ENCODE measurements at places on chromosomes 12 and 14.
A peak's percentile ranks its signal among the peaks of the same experiment; 100 is the strongest.

GRCh38 chr12:121516437-121517011 lies 64.3 kb downstream of the KDM2B start:
- no peak for DNase-seq

GRCh38 chr12:132518354-132518992 lies 28.5 kb downstream of the FBRSL1 start:
- no peak for DNase-seq

DNA sequence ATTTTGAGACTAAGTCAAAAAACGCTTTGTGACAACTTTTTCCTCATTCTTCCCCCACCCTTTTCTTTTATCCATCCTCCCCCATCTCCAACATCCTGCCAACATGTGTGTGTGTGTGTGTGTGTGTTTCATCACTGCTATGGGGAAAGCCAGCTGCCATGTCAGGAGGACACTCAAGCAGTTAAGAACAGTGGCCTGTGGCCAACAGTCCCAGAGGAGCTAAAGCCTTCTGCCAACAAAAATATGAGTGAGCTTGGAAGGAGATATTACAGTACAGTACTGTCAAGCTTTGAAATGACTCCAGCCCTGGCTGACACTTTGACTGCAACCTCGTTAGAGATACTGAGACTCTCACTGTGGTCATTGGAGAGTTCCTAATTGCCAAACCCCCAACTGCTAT lies 5.0 kb upstream of the CSRP2 start:
- DNase-seq, result no peak

GRCh38 chr14:21505012-21505553 lies 6.1 kb downstream of the METTL3 start:
- DNase-seq, result peak; percentile 44

DNA sequence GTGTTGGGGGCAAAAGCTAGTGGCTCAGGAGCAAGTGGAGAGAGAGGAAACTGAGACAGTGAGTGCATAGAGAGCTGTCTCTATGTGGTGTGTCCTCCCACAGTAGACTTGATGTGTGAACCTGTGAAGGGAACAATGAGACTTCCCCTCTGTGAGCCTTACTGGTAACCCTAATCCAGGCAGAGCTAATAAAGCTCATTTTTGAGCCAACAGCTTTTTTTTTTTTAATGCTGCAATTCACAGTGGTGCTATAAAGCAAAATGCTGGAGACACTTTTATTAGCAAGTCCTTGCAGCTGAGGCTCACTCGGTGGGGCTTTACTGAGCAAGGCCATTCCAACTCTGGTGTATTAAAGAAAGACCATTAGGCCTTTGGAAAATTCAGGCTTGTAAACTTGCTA lies 26.9 kb downstream of the FBXW8 start:
- no peak for DNase-seq

DNA sequence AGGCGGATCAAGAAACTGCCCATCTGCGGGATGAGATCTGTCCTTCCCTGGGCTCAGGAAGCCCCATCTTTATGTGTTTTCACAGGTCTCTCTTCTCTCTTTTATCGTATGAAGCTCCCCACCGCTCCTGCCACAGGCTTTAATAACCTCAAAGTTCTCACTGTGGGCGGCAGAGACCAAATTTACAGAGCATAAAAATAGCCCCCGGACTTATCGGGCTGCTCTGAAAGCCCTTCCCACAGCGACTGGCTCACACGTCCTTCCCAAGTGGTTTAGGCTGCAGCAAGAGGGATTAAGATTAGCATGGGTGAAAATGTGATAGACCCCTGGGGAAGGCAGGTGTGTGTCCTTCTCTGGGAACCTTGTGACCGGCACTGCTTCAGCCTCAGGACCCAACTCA lies 47.8 kb downstream of the TESC start:
- DNase-seq, result peak; percentile 7

GRCh38 chr12:13177906-13178305 lies 18.6 kb upstream of the EMP1 start:
- DNase-seq, result no peak

GRCh38 chr12:101671157-101671791 lies 26.2 kb upstream of the CHPT1 start:
- peak; percentile 44 for DNase-seq

DNA sequence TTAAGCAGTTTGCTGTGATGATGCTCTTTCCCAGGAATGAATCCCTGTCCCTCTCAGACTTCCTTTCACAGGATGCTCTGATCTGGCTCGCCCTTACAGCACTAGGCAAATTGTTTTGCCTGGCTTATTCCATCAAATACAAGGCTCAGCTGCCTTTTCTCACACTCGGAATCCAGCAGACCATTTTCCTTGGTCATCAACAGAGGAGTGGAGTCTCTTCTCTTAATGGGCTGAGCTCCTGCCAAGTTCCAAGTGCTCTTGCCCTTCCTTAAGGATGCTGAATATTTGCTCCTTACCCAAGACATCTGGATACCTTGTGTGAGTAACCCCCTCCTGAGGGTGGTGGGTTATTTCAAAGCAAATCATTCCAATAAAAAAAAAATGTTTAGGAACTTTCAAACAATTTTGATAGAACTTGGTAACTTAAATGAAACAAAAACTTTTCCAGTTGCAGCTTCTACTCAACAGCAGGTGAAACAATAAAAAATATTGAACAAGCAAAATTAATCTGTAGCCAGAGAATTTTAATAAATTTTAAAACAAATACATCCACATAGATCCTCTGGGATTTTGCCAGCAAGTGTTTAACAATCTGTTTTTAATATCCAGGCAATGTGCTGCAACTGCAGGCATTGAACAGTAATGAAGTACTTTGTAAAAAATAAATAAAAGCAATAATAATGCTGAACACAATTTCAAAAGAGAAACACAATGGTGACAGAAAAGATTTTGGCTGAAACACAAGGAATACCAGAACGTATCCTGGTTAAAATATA lies 264.0 kb upstream of the FAR2 start:
- DNase-seq, result no peak

DNA sequence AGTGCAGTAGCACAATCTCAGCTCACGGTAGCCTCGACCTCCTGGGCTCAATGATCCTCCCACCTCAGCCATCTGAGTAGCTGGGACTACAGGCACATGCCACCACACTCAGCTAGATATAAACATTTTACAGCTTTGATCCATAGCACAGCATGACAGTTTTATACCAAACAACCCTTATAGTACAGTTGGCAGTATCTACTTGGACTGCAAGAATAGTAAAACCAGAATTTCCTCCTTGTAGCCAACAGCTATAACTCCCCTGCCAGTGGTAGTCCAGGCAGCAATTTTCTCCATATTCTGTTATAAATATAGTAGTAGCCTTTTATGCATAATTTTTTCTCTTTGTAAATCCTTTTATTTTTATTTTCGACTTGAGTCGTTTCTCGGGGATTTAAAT lies 317.0 kb downstream of the FUT8 start:
- no peak for DNase-seq

- no peak for DNase-seq
Measured at GRCh38 chr12:80843969-80844368, 93.8 kb downstream of the LIN7A start.

DNA sequence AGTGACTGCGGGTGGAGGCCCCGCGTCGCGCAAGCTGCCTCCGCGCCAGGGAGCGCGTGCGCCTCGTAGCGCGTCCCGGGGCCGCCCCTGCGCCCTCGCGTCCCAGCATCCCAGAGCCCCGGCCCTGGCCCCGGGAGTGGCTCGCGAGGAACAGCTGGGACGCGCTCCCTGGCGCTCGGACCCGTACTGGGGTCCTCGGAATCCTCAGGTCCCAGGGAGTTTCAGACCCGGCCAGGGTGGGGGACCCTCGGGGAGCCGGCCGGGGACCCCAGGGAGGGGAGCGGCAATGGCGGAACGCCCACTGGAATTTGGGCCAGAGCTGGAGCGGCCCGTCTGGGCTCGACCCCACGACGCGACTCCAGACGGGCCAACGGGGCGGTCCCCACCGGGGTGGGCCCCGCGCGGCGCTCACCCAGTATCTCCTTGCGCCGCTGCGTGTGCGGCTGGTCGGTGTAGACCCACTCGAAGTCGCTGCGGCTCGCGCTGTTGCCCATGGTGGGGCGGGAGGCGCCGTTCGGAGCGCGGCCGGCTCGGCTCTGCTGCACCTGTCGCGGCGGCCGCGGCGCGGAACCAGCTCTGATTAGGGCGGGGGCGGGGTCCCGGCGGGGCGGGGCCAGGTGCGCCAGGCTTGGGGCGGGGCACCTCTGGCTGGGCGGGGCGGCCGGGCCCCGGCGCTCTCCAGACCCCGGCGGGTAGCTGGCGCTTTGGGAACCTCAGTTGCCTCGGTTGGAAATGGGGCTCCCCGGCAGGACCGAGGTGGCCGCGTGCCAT lies at the start of gene DEGS2:
TSS of gene DEGS2 (minus strand) at position 552 of the 771 bp plus-strand sequence. CDS start at position 494, 58 bp downstream.
- peak; percentile 57 for DNase-seq

DNA sequence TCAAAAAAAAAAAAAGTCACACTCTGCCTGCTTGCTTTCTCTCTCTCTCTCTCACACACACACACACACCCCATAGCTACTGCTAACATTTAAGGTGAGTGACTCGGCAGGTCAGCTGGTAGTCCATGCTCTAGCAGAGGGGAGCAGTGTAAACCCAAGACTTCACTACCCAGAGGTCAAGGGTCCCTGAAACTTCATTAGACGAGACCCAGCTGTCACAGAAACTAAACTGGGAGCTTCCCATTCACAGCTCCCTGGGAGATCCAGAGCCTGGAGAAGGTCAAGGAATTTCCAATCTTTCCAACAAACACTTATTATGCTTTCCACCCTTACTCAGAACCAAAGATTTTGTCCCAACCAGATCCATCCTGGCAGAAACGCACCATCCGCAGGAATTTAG lies 33.2 kb downstream of the CKAP4 start:
- DNase-seq, result no peak

DNA sequence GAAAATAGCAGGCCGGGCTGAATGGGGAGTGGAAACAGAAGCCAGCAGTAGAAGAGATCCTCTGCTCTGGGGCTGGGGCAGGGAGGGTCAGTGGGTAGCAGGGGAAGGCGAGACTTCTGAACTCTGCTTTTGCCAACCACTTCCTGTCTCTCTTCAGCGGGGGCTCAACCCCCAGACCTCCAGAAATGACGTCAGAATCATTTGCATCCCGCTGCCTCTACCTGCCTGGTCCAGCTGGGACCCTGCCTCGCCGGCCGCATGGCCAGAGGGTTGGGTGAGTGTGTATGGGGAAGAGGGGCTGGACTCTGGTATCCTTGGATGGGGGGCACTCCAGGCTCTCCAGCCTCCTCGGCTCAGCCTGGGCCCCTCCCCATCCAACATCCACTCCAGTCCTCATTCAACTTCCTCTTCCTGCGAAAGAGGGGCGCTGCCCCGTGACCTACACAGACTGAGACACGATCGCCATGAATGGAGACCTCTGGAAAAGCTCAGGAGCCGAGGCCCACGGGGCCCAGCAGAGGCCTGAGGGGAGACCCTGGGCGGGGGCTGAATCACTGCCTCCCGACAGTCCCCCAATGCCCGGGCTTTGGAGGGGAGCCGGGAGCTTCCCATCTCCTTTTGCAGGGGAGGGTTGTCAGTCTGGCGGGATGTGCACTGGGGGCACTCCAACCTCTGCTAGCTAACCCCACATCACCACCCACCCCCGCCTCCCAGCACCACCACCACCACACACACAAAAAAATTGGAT lies 458 bp upstream of the HOXC4 start:
- DNase-seq, result peak; percentile 50

GRCh38 chr14:85041618-85042017 lies 488.3 kb upstream of the FLRT2 start:
- no peak for DNase-seq

DNA sequence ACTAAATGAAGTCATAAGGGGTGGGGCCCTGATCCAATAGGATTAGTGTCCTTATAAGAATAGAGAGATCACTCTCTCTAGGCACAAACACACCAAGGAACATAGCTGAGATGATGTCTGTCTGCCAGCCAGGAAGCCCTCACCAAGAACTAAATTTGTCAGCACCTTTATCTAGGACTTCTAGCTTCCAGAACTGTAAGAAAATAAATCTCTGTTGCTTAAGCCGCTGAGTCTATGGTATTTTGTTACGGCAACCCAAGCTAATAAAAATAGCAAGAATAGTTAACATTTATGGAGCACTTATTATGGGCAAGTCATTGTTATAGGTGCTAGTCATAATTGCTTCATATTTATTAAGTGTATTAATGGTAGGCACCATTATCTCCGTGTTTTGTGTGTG lies 249.6 kb downstream of the MSRB3 start:
- no peak for DNase-seq

DNA sequence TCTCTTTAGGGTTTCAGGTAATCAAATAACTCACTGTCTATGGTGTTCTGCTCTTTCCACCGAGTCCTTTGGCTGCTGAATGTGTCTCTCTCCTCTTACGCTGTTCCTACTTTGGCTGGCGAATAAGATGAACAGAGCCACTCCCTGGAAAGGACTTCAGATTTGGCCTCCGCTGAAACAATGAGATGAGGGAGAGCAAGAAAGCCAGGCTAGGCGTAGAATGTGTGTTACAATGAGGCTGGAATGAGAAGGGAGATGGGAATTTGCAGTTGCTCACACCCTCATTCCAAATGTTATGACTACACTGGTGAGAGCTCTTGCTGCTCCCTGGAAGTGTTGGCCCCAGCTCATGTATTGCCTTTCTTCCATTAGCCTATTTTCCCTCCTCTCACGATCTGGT lies at the start of gene MFAP5:
TSS of gene MFAP5 (minus strand) at position 234 of the 400 bp plus-strand sequence. CDS start 722 bp downstream, outside the sequence.
- no peak for DNase-seq

GRCh38 chr14:105216490-105217247 lies 31.7 kb upstream of the BTBD6 start:
- DNase-seq, result no peak

GRCh38 chr12:72511498-72511897 lies 239.3 kb downstream of the TRHDE start:
- no peak for DNase-seq

DNA sequence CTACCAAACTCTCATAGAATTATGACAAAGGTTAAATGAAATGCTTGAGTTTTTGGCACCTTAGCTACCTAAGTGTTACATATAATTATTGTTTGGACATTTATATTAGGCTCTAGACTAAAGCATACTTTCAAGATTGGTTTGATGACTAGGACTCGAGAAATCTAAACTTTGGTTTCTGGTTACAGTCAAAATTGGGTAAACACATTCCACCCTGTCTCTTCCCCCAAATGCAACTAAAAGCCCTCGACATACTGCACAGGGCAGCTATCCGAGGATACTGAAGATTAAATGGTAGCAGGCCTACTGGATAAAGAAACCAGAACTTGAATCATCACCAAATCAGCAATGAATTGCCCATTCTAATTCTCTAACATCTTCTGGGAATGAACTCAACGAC lies 369.1 kb downstream of the PRKD1 start:
- no peak for DNase-seq

GRCh38 chr14:99590746-99591555 lies 13.1 kb downstream of the CCDC85C start:
- DNase-seq, result no peak

DNA sequence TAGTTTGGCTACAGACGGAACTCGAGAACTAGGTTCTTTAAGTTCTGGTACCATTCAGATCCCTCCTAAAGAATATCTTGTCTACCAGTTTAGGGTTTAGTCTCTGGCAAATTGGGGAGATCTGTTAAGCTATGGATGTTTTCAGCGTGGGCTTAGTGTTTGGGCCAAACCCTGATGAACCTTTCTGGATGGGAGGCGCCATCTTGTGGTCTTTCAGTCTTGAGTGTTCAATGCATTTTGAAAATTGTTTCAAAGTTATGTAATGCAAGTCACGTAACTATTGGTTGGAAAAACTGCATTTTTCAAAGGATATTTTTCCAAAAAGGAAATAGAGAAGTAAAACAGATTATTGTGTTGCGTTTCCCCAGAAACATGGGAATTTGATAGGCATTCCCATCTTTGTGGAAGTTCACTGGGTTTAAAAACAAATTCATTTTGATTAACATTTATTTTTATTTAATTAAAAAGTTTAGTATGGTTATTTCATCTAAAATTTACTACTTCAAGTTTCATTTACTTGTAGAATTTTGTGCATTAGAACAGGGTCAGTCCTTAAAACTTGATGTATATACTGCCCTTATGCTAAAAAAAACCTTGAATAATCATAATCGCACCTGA lies 169.0 kb downstream of the PRIMA1 start:
- peak; percentile 11 for DNase-seq
